ENCODE measurements at places on chromosomes 6 and 20.

GRCh38 chr6:161273752-161274487 lies at the start of gene AGPAT4:
AGPAT4 (minus strand) TSS chr6:161274061; CDS start chr6:161232213, 41,848 bp downstream.
- DNase-seq: peak; percentile 62

DNA sequence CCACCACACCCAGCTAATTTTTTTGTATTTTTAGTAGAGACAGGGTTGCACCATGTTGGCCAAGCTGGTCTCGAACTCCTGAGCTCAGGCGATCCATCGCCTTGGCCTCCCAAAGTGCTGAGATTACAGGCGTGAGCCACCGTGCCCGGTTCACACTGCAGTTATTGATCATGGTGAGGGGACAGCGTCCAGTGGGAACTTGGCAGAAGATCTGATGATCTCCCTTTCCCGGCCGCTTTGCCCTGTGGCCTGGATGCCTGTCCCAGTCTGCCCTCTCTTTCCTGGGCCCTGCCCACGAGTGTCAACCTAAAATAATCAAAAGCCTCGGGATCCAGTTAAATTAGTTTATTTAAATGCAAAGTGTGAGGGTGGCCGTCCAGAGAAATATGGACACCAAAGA lies 42.2 kb downstream of the CPNE5 start:
- DNase-seq: no peak

GRCh38 chr6:75848274-75848673 lies 99.2 kb downstream of the MYO6 start:
- DNase-seq: no peak

DNA sequence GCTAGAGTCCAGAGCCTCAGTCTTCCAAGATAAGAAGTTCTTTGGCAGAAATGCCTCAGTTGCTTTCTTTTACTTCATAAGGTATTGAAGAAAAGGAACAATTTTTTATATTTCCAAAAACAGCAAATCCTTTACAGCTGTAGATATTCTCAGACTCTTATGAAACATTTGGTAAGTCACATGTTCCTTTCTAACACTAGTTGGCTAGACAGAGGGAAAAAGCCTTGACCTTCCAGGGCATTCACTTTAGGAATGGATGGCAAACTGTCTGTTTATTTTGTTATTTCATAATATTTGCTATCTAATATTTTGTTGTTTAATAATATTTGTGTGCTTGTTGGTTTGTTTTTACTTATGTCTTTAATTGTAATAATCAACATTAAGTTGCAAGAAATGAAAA lies 140.8 kb downstream of the PTPRK start:
- no peak for DNase-seq

DNA sequence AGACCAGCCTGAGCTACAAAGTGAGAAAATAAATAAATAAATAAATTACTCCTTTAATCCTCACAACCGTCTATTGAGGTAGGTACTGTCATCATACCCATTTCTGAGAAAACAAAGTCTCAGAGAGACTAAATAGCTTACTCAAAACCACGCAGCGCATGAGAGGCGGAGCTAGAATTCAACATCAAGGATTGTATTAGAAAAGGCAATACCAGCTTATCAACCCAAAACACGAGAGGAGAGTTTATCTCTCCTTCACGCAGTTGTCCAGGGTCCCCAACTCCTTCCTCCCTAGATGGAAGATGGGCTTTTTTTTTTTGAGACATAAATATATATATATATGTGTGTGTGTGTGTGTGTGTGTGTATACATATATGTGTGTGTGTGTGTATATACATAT lies 12.2 kb downstream of the HNF4A start:
- DNase-seq: no peak

GRCh38 chr20:39880890-39881289 lies 808.1 kb downstream of the MAFB start:
- no peak for DNase-seq

DNA sequence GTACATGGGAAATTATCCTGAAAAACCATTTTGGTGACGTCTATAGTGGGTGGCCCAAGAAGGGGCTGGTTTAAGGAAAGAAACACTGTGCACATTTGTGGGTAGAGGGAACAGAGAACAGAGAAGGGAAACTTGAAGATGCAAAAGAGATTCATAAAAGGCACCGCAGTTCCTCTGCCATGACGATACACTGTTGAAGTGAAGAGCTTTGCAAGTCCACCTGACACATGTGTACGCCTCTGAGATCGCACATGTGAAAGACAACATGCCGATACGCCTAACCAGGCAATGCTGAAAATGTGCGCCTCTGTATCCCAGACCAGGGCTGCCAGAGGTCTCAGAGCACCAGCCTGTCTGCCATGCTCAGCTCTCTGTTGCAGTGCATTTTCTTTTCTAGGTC lies 180.9 kb downstream of the KIF16B start:
- no peak for DNase-seq

GRCh38 chr6:139544701-139545057 lies 170.2 kb upstream of the CITED2 start:
- no peak for DNase-seq

DNA sequence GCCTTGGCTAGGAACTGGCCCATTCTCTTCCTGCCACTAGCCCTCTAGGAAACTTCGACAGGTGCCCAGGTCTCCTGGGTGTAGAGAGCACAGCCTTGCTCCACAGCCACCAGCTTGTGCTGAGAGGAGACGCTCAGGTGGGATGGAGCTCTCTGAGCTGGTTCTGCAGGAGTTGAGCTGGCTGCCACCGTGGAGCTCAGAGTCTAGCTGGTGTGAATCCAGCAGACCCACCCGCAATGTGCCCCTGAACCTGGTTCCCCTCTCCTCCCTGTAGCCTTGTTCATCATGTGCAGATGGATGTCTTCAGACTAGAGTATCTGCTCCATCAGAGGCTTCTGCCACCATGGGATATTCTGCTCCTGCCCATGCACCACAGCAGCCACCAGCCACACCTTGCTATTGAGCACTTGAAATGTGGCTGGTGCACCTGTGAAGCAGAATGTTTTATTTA lies 222.5 kb downstream of the SYNDIG1 start:
- DNase-seq: no peak

DNA sequence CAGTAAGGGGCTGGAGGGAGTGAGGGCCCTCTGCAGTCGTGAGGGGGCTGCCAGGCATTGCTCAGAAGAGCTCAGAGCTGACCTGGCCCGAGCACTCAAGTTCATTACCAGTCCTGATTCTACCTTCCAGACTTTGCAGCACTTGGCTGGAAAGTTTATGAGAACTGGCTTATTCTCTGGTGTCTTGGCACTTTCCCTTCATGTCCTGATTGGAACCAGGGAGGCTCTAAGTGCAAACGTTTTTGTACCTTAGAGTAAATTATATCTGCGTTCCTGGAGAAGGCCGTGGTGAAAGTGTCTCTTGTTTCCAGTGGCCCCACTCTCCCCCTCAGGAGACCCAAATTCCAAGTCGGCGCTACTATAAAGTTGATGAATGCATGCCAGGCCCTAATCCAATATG lies 402.3 kb downstream of the CDC5L start:
- DNase-seq: no peak

- no peak for DNase-seq
These were observed 66.7 kb downstream of the VEGFA start for GRCh38 chr6:43836507-43837240.

DNA sequence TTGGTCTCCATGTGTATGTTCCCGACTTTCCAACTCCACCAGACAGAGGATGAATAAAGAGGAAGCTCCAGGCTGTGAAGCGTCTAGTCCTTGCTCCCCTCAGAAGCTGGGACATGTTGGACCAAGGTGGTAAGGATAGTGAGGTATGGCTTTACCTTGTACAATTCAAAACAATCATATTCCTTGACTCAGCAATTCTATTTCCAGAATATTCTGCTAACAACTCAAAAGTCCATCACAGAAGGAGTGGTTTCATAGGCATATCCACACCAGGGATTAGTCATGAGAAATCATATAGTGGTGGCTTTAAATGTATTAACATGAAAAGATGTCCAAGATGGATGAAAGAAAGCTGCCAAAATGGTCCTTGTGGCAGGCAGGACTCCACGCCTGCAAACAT lies 19.8 kb downstream of the FKBP1A start:
- DNase-seq: no peak
